Activated CD4-positive, alpha-beta memory T cell treated with anti-CD3 and anti-CD28 coated beads for 36 hours (primary cell): ENCODE measurements at places on chromosomes 7 and 10. TPM values are rescaled to one million over a fixed set of nuclear protein-coding genes. Genes with fewer than 3 reads are reported as not detected.

CELF2 gene
- total RNA-seq = 109 TPM

CPED1 gene
- not detected for total RNA-seq

UPK3BL2 gene
- total RNA-seq = 5.8 TPM

XRCC2 gene
- 13.6 TPM for total RNA-seq

CTBP2 gene
- 0.29 TPM for total RNA-seq

DNA sequence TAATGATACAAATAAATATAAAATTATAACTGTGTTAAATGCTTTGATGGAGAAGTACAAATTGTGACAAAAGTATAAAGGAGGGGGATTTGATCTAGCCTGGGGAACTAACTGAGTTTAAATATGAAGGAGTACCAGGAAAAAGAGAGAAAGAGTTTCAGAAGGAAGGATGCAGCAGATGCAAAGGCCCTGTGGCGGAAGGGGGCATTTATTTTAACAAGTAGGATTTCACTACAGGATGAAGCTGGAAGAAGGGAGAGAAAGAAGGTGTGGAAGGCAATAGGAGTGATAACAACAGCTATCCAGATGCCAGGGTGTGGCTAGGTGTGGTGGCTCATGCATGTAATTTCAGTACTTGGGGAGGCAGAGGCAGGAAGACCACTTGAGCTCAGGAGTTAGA lies 55.8 kb downstream of the AKR1B1 start:
- no peak overlapping the region for H3K27ac ChIP-seq
- no peak overlapping the region for H3K4me3 ChIP-seq
- peaks cover 4% of the 10 kb centered on the region for H3K27me3 ChIP-seq
- no peaks in the 10 kb centered on the region for H3K36me3 ChIP-seq

DNA sequence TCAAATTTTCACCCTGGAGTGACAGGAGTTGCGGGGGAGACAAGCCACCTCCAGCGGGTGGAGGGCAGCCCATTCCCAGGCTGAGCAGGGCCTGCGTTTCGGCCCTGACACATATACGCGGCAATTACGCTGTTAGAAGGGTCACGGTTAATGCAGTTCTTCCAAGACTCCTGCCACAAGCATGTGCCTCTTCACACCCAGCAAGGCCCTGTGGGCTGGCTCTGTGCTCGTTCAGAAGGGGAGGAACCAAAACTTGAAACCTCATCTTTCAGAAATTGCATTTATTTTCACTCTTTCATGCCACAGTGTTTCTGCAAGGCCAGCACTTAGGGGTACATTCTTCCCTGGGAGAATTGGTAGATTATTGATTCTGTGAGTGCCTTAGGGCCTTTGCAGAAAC lies 24.7 kb downstream of the LRMDA start:
- peaks cover 5% of the 10 kb centered on the region for H3K27me3 ChIP-seq
- H3K27ac ChIP-seq = no peak overlapping the region
- no peak overlapping the region for H3K4me3 ChIP-seq
- H3K4me1 ChIP-seq = no peaks in the 10 kb centered on the region
- no peak for DNase-seq
- no peaks in the 10 kb centered on the region for H3K36me3 ChIP-seq

DNA sequence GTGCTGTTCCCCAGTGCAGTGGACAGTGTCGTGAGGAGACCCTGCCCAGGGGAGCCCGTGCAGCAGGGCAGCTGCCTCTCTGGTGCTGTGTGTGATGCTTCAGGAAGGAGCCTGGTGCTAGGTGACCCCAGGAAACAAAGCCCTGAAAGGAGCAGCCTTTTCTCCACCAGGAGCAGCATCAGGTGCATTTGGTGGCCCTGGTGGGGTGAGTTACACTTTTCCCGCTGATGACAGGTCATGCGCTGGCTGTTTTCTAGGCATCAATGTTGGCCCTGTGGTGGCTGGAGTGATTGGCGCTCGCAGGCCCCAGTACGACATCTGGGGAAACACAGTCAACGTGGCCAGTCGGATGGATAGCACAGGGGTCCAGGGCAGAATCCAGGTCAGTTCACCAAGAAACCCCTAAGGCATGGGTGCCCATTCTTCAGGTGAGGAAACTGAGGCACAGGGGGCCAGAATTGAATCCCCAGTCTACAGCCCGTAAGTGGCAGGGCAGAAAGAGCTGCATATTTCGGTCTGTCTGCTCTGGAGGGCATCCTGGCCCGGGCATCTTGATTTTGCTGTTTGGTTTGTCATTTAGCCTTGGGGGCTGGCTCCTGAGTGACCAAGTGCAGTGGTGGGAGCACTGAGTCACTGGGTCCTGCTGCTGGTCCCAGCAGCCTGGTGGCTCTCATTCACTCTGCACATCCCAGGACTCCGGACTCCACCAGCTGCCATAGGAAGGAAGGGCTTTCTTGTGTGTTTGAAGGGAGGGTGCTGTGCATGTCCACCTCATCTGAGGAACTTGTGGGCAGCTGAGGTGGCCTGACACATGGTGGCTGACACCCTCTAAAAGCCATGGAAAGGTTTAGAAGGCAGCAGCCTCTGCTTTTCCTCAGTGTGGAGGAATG lies 136.3 kb downstream of the ADCY1 start:
- H3K36me3 ChIP-seq = no peaks in the 10 kb centered on the region
- no peak overlapping the region for H3K4me3 ChIP-seq
- H3K4me1 ChIP-seq = no peaks in the 10 kb centered on the region
- no peaks in the 10 kb centered on the region for H3K27me3 ChIP-seq
- no peak overlapping the region for H3K27ac ChIP-seq

DNA sequence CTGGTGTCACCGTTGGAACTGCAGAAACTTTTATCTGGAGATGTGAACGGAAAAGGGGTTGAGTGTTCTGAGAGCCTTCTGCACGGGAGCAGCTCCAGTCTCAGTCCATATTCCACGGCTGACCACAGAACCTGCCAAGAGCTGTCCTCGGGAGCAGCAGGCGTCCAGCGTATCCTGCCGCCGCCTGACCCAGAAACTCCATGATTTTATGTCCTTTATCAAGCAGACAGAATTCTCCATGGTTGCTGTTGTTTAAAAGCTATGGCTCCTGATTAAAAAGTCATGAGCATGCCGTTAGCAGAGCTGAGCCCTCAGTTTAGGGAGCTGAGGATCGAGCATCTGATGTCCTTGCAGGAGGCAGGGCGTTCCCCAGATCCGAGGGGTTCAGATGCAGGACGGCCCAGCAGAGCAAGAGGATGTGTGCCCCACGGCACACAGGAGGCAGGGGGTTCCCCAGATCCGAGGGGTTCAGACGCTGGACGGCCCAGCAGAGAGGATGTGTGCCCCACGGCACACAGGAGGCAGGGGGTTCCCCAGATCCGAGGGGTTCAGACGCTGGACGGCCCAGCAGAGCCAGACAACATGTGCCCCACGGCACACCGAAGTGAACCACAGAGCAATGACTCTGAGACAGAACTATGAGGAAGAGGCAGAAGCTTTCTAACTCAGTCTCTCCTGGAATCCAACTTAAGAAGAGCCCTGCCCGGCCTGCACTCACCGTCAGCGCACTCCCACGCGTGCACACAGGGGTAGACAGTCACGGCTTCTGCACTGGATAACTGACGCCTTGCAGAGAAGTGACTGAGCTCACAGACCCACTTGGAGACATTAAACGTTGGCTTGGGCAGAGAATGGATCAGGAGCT lies 96.4 kb downstream of the WDR37 start:
- no peak for DNase-seq
- H3K36me3 ChIP-seq = no peaks in the 10 kb centered on the region
- H3K4me3 ChIP-seq = no peak overlapping the region
- H3K27me3 ChIP-seq = no peaks in the 10 kb centered on the region

GRCh38 chr10:125472010-125472607 lies 210.9 kb downstream of the TEX36 start:
- no peak overlapping the region for H3K4me3 ChIP-seq
- DNase-seq = no peak
- H3K4me1 ChIP-seq = peaks cover 2% of the 10 kb centered on the region
- no peak overlapping the region for H3K27ac ChIP-seq

GRCh38 chr7:45684910-45685618 lies 110.9 kb downstream of the ADCY1 start:
- no peaks in the 10 kb centered on the region for H3K27me3 ChIP-seq
- H3K4me1 ChIP-seq = no peaks in the 10 kb centered on the region
- no peak for DNase-seq
- H3K27ac ChIP-seq = no peak overlapping the region

GRCh38 chr7:48337012-48337621 lies 165.9 kb downstream of the ABCA13 start:
- H3K36me3 ChIP-seq = no peaks in the 10 kb centered on the region
- H3K4me1 ChIP-seq = no peaks in the 10 kb centered on the region

- no peak overlapping the region for H3K4me3 ChIP-seq
- H3K36me3 ChIP-seq = peaks cover 14% of the 10 kb centered on the region
- no peaks in the 10 kb centered on the region for H3K4me1 ChIP-seq
- no peaks in the 10 kb centered on the region for H3K27me3 ChIP-seq
These were observed 97.3 kb upstream of the KCNIP2 start for GRCh38 chr10:101940916-101941315.

DNA sequence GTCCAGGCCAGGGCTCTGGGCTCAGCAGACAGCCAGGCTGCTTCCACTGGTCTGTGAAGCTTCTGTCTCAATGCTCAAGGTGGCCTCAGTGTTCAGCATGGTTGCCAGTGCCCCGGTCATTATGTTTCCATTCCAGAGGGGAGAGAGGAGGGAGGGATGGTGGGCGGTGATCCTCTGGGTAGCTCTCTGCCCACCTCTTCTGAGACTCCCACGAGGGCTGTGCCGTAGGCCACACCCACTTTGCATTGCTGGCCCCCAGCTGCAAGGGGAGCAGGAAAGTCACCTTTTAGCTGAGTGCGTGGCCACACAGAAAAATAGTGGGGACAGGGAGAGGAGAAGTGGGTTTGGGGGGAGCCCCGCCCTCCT lies 42.5 kb downstream of the FOXK1 start:
- H3K27me3 ChIP-seq = no peaks in the 10 kb centered on the region
- no peaks in the 10 kb centered on the region for H3K36me3 ChIP-seq
- H3K4me1 ChIP-seq = peaks cover 39% of the 10 kb centered on the region
- peak overlapping the region; percentile 72 for H3K27ac ChIP-seq
- peak overlapping the region; percentile 80 for H3K4me3 ChIP-seq

GRCh38 chr7:30447466-30447865 lies 31.1 kb downstream of the NOD1 start:
- H3K27ac ChIP-seq = no peak overlapping the region
- peaks cover 2% of the 10 kb centered on the region for H3K4me1 ChIP-seq
- H3K36me3 ChIP-seq = peaks cover 20% of the 10 kb centered on the region
- DNase-seq = no peak
- no peak overlapping the region for H3K4me3 ChIP-seq

- no peaks in the 10 kb centered on the region for H3K36me3 ChIP-seq
- H3K27me3 ChIP-seq = no peaks in the 10 kb centered on the region
- H3K4me1 ChIP-seq = peaks cover 11% of the 10 kb centered on the region
- H3K27ac ChIP-seq = no peak overlapping the region
These were observed 195.0 kb downstream of the AHR start for GRCh38 chr7:17493446-17493845.

- H3K27ac ChIP-seq = peak overlapping the region; percentile 65
- H3K27me3 ChIP-seq = peaks cover 7% of the 10 kb centered on the region
- H3K36me3 ChIP-seq = no peaks in the 10 kb centered on the region
- no peak overlapping the region for H3K4me3 ChIP-seq
- peak; percentile 50 for DNase-seq
These were observed 23.0 kb upstream of the EGFR start for GRCh38 chr7:54995610-54996363.

DNA sequence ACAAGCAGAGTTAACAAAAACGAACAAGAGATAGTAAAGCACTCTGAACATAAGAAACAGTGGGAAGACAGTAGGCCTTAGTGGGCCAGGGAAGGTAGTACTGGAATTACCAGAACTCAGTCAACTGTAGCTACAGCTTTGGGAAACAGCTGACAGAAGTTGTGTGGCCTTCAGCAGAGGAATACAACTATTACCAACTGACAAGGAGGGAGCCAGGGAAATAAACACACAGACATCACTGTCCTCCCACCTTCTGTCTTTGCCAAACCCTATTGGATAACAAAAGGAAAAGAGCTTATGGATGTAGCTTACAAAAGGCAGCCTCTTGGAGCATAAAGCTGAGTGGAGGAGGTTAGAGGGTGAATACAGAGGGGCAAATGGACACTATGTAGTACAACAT lies 15.4 kb downstream of the MICU1 start:
- H3K27me3 ChIP-seq = no peaks in the 10 kb centered on the region
- H3K4me1 ChIP-seq = peaks cover 7% of the 10 kb centered on the region

DNA sequence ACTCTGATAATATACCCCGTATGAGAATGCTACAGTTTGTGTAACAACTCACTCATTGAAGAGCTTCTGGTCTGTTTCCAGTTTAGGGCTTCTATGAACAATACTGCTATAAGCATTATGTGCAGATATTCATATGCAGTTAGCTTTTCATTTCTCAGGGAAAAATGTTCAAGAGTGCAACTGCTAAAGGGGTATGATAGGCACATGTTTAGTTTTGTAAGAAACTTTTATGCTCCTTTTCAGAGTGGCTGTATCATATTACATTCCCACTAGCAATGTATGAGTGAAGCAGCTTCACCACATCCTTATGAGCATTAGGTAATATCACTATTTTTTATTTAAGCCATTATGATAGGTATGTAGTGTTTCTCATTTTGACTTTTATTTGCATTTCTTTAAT lies 182.6 kb upstream of the CXCL12 start:
- DNase-seq = no peak
- H3K27me3 ChIP-seq = peaks cover 4% of the 10 kb centered on the region
- H3K4me1 ChIP-seq = no peaks in the 10 kb centered on the region
- H3K27ac ChIP-seq = no peak overlapping the region
- H3K36me3 ChIP-seq = no peaks in the 10 kb centered on the region
